ENCODE measurements at places on chromosomes 6 and 20. TPM values are rescaled to one million over a fixed set of nuclear protein-coding genes. Genes with fewer than 3 reads are reported as not detected.

DNA sequence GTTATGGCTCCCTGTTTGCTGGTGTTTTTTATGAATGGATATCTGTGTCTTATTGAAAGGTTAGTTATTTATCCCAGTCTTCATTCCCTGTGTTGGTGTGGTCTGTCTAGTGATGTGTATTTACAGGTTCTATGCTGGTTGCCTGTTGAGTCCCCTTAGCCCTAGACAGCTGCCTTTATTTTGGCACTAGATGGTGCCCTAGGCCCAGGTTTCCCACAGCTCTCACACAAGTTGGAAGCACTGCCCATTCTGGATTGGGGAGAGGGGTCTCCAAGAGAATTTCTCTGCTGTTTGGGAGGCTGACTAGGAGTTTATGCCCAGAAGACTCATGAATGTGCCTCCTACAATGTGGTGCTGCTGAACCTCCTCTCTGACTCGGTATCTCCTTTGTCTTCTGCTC is 12.4 kb downstream of the GRM1 start:
- H3K4me3 ChIP-seq, result no peak overlapping the region
- no peak overlapping the region for H3K27ac ChIP-seq
- DNase-seq, result no peak
- no peaks in the 10 kb centered on the region for H3K4me1 ChIP-seq

DNA sequence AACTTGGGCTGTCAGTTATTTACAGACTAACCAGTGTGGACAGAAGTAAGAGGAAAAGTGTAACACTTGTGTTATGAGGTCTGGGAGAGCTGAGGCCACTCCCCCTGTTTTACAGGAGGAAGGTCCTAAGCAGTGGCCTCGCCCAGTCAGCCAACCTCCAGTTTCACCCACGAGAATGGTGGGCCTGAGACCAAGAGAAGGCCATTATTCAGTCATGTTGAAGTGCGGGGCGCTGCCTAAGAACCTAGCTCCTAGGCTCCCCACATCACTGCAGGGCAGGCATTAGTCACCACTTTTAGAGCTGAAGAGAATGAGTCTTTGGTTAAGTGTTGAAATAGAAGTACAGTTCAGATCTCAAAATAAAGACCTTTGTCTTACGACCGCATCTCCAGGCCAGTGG is 27.9 kb downstream of the CDYL start:
- H3K4me3 ChIP-seq, result no peak overlapping the region
- no peak overlapping the region for H3K27ac ChIP-seq
- no peaks in the 10 kb centered on the region for H3K36me3 ChIP-seq
- H3K4me1 ChIP-seq, result no peaks in the 10 kb centered on the region

DNA sequence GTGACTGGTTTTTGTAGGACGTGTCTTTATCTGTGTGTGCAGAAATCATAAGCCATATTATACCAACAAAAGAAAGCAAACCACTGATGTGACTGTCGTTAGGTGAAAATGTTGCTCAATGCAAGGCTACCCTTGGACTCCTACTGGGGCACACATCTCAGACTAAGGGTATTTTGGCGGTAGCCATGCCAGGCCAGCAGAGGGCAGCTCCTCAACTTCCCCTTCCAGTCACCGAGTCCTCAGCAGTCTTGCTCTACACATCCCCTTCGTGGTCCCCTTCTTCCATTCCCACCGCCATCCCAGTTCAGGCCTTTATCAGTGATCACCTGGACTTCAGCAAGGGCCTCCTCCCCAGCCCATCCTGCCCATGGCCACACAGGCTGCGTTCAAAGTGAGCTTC is 113.7 kb upstream of the GGTLC1 start:
- no peaks in the 10 kb centered on the region for H3K4me1 ChIP-seq
- H3K27ac ChIP-seq, result no peak overlapping the region
- no peaks in the 10 kb centered on the region for H3K36me3 ChIP-seq
- no peaks in the 10 kb centered on the region for H3K27me3 ChIP-seq
- DNase-seq, result no peak
- H3K4me3 ChIP-seq, result no peak overlapping the region

GRCh38 chr6:32614366-32615081 is 22.7 kb upstream of the HLA-DQA1 start:
- no peaks in the 10 kb centered on the region for H3K4me1 ChIP-seq
- DNase-seq, result no peak
- H3K27me3 ChIP-seq, result no peaks in the 10 kb centered on the region
- H3K36me3 ChIP-seq, result no peaks in the 10 kb centered on the region

GRCh38 chr6:98764373-98764911 is 69.9 kb upstream of the POU3F2 start:
- no peaks in the 10 kb centered on the region for H3K36me3 ChIP-seq
- no peak for DNase-seq
- no peak overlapping the region for H3K4me3 ChIP-seq
- H3K27me3 ChIP-seq, result no peaks in the 10 kb centered on the region
- no peaks in the 10 kb centered on the region for H3K4me1 ChIP-seq

DNA sequence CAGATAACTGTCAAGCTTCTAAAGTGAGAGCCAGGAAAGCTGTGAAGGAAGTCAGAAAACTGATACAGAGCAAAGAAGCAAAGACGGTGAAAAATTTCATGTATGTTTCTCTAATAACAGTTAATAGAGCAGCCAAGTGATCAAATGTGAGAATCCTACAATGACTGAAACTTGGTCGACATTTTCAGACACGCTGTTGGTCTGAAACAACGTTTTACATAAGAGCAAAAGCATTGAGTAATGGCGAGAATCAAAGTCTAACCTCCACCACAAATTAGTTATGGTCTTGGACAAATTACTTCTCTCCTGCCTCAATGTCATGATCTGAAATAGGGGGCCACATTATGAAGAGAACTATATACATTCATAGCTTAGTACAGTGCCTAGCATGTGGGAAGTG is 3.3 kb downstream of the MKKS start:
- peaks cover 5% of the 10 kb centered on the region for H3K4me1 ChIP-seq
- H3K36me3 ChIP-seq, result peaks cover 3% of the 10 kb centered on the region

DNA sequence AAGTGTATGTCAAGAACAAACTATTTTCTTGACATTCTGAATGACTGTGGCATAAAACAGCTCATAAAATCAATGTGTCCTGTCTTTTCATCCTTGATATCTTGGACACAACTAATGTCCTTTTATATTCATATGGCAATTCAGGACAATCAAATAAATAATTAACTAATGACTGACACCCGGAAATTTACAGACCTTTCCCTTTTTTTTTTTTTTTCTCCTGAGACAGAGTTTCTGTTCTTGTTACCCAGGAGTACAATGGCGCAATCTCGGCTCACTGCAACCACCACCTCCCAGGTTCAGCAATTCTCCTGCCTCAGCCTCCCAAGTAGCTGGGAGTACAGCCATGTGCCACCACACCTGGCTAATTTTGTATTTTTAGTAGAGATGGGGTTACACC is 107.1 kb upstream of the LGSN start:
- no peaks in the 10 kb centered on the region for H3K4me1 ChIP-seq
- no peak overlapping the region for H3K27ac ChIP-seq
- H3K36me3 ChIP-seq, result no peaks in the 10 kb centered on the region
- DNase-seq, result no peak
- no peak overlapping the region for H3K4me3 ChIP-seq

DNA sequence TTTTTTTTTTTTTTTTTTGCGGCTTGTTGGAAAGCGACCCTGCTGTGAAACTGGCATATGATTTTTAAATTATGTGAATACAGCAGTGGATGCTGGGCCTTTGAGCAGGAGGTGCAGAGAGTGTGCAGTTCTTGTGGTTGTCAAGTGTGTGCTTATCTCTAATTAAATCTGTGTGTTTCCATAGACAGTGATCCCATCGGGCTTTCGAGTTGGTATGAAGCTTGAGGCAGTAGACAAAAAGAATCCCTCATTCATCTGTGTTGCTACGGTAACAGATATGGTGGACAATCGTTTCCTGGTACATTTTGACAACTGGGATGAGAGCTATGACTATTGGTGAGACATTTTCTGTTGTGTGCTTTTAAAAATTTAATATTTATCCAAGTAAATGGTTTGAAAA is 52.4 kb downstream of the L3MBTL3 start:
- H3K4me3 ChIP-seq, result no peak overlapping the region
- no peak overlapping the region for H3K27ac ChIP-seq
- peaks cover 15% of the 10 kb centered on the region for H3K36me3 ChIP-seq
- H3K27me3 ChIP-seq, result no peaks in the 10 kb centered on the region

GRCh38 chr6:42751055-42751454 is 5.2 kb upstream of the TBCC start:
- H3K27ac ChIP-seq, result no peak overlapping the region
- peaks cover 6% of the 10 kb centered on the region for H3K4me1 ChIP-seq
- H3K4me3 ChIP-seq, result no peak overlapping the region

The HLA-DPB1 gene
- 75.0 TPM for polyA plus RNA-seq

The OR2H1 gene
- not detected for polyA plus RNA-seq

The SLC17A3 gene
- polyA plus RNA-seq, result 0.43 TPM

The RAET1L gene
- polyA plus RNA-seq, result not detected

The MOG gene
- 0.04 TPM for polyA plus RNA-seq

The GATA5 gene
- 40.9 TPM for polyA plus RNA-seq

Data from large intestine (tissue), 12 donors.